ENCODE measurements at places on chromosomes 3 and 15. TPM values are rescaled to one million over a fixed set of nuclear protein-coding genes. Genes with fewer than 3 reads are reported as not detected.

TICRR gene
- 0.14 TPM for total RNA-seq

SLC2A2 gene
- not detected for total RNA-seq

CCR1 gene
- 18.1 TPM for total RNA-seq

CX3CR1 gene
- 1.4 TPM for total RNA-seq

MST1R gene
- 0.55 TPM for total RNA-seq

FGD5 gene
- 10.2 TPM for total RNA-seq

PARP15 gene
- total RNA-seq: 0.12 TPM

TMEM45A gene
- total RNA-seq: 31.8 TPM

ATP13A5 gene
- total RNA-seq: 1.1 TPM

RNU5B-1 gene
- not detected for total RNA-seq

HHATL gene
- not detected for total RNA-seq

LRRN1 gene
- 0.11 TPM for total RNA-seq

CCK gene
- total RNA-seq: 0.48 TPM

TEX9 gene
- 6.1 TPM for total RNA-seq

Data from adrenal gland (tissue), 19 donors.